Effector memory CD8-positive, alpha-beta T cell (primary cell): ENCODE measurements at places on chromosomes 2 and 18.

DNA sequence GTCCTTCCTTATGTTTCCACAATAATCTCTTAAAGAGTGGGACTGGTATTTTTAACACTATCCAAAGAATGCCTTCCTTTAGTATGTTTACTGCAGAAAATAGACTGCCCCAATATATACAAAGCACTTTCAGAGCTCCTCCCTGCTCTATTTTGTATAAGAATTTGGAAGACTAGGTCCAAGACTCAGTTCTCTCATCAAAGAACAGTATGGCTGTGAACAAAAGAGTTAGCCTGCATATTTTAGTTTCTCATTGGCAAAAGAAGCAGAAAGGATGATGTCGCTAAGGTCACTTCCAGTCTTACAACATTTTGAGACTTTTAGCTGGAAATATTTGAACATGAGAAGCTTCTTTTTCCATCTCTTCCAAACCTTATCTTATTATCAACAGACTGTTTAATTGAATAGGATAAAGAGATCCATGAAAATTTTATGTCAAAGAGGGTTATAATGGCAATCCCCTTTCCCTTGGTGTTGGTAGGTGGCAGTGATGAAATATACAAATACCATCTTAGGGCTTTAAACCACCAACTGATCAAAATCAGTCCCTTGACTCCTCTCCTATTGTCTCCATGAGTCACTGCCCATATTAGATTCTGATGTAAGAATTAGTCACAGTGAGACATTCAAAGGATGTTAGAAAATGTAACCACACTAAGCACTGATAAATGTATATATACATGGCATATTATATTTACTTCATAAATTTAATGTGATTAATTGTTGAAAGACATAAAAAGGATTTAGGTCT, 266.9 kb upstream of the DSEL start:
- DNase-seq, result no peak

DNA sequence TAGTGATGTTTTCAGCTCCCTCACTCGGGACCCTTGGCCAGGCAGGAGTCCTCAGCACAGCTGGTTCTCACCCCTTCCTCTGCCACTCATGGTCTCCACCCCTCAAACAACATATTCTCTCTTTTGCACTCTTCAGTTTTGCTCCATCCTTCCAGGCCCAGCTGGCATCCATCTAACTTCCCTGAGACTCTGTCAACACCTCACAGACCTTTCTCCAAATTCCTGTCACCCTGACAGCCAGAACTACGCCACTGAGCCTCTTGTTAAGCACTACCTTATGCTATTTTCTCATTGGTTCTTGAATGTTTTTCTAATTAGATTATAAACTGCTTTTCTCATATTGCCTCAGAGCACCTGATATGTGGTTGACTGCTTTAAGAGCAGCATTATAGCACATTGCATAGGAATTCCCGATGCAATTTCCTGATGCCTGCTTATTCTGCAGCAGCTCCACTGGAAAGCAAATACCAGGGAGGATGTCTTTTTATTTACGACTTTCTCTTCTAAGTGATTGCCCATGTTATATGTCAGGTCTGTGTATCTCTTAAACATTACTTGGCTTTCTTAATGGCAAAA, 12.4 kb upstream of the INO80C start:
- DNase-seq, result no peak

- DNase-seq, result peak; percentile 64
Observed at GRCh38 chr2:172434821-172435605, 7.6 kb downstream of the ITGA6 start.

- DNase-seq, result no peak
Observed at GRCh38 chr2:85396531-85397470, 13.4 kb downstream of the CAPG start.

- DNase-seq, result no peak
Observed at GRCh38 chr2:172849519-172850217, 114.0 kb downstream of the RAPGEF4 start.

DNA sequence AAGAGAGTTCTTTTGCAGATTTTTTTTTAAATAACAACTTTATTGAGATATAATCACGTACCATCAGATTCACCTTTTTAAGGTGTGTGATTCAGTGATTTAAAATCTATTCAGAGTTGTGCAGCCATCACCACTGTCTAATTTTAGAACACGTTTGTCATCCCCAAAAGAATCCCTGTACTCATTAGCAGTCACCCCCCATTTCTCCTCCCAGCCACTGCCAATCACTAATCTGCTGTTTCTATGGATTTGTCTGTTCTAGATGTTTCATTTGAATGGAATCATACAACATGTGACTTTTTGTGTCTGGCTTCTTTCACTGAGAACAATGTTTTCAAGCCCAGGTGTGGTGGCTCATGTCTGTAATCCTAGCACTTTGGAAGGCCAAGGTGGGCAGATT, 55.4 kb upstream of the RAPH1 start:
- no peak for DNase-seq

GRCh38 chr2:71706836-71707235, 253.5 kb downstream of the DYSF start:
- no peak for DNase-seq

DNA sequence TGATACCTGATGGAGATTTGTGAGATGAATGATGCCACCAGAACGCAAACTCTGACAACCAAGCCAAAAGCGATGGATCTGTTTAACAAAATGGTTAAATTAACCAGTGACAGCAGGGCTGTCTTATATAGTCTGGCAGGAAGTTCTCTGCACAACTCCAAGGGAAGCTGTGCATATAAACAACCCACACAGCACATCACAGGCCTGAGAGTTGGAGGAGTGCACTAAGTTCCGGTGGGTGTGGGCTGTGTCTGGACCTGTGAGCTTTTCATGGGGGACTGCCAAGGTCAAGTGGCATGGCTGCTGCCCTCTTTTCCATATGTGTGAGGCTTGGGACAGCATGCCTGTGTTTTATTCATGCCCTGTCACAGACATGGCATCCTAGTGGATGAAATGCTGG, 414.6 kb upstream of the TRIB2 start:
- no peak for DNase-seq

DNA sequence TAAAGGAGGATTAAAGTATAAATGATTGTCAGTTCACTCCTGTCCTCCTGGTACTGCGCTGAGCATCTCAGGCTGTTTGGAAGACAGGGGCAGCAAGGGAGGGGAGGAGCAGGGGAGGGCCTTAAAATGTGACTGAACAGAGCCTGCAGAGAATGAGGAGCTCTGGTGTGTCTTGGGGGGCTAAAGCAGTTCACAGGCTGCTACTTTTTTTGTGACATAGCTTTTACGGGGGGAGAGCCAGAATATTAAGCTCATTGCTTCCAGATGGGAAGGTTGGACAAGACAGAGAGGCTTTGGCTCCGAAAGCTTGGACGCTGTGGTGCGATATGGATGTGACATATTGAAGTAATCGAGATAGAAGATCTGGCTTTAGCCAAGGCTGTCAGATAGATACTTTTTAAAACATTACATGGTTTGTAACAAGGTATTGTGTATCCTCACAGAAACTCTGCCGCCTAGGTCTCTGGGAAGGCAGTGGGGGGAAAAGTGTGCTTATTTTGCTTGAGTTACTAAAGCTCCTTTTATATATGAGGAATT, 40.5 kb downstream of the RDH14 start:
- DNase-seq, result no peak

DNA sequence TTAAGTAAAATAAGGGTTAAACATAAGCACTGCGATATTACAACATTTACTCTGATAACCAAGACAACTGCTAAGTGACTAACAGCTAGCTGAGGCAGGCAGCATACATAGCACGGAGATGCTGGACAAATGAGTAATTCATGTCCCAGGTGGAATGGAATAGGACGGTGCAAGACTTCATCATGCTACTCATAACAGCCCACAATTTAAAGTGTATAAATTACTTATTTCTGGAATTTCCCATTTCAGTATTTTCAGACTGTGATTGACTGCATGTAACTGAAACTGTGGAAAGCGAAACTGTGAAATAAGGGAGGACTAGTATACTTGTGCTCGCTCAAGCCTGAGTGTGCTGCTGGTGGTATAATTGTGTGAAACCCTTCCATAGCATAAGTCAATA, 12.9 kb downstream of the IER3IP1 start:
- no peak for DNase-seq

DNA sequence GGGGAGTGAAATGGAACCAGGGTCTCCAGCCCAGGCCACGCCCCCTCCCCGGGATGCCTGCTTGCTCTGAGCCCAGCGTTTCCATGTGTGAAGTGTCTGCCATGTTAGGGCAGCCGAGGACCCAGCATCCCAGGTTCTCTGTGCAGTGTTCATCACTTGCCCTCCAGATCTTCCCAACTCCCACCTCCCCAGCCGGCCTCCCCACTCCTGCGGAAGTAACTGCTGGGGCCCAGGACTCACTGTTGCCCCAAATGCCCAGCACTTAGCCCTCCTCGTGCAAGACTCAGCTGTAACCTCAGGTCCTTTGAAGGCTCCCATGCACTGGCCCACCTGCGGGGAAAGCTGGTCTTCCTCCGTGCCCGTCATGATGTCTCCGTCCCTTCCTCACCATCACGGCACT, 9.7 kb upstream of the PXDN start:
- DNase-seq, result no peak

DNA sequence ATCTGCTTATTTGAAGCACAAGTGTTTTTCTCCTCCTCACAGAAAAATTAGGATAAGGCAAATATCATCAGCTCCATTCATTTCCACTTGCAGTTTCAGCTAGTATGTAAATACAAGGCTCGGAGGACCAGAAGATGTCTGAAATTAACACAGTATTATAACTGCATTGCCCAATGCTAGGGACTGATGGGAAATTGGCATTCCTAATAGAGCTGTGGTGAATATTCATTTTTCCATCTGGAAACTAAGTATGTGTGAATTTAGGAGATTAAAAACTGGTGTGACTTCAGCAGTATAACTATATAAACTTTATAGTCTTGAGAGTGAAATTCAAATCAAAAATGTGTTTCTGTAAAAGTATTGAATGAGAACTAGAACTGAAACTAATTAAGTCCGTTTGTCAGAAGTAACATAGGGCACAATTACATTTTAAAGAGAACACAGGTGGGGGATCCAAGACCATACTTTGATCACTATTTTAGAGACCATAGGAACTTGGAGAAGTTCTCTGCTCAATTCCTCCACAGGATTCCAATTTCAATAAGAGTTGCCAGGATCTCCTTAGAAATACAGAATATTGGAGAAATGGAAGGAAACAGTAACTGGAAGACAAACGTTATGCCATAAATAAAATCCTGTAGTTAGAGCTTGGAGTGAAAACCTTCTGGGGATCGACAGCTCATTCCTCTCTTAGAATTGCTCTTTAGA, 12.1 kb upstream of the ITGA6 start:
- DNase-seq, result no peak

GRCh38 chr2:42787424-42787787, 5.0 kb downstream of the HAAO start:
- DNase-seq, result no peak

DNA sequence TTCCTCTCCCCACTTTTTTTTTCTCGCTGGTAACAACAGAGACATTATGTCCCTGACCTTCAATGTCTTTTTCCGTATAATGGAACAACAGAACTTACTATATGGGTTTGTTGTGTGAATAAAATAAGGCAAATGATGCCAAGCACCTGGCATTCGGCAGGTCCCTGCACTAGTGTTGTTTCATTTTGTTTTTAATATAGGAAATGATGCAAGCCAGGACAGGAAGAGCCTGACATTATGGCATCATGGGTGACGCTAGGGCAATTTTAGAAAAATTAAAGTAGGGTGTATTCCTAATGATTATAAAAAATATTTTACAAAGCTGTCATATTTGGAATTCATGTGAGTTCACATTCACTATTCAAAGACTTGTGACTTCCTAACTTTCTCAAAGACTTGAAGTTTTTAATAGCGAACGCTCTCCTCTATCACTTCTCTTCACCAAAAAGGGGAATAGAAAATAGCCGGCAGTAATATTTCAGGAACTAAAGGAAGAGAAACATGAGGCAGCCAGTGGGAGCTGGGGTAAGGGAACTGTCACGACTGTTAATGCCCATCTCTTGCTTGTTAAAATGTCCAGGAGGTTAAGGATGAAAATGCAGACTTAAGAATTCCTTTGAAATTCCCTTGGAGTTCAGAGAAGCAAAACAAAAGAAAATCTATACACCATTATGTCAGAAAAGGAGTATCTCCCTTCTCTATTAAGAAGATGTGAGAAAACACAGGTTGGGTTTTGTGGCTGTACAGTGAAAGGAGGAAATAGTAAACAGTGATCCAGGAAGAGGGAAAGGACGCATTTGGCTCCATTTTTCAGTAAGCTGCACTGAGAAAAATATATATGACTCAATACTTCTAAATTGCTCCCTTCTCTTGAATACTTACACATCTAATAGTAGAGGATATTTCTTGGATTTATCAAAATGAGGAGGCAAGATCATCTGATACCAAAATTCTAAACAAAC, 60.2 kb downstream of the DPP4 start:
- DNase-seq, result no peak

DNA sequence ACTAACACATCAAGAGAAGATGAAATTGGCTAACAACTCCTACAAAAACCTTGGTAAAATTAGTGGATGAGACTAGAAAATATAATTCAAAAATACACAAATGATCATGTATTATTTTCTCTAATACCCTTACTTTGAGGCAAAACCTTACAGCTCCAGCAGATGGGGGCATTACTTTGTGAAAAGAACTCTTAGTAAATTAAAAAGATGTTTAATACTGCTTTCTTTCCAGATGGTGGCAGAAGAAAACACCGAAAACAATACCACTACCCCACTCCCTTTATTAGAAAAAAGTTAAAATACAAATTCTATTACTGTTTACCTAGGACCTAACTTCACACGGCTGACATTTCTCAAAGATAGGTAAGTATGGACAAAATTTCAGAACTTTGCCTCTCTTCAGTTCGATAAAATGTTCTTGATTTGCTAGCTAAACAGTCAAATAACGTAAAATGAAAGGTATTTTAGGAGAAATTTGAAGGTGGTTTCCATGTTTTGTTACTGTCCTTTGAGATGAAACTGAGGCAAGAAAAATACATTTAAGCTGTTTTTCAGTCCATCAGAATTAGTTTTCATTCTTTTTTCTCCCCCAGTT, 30.6 kb downstream of the ORC4 start:
- peak; percentile 12 for DNase-seq

GRCh38 chr2:231037731-231038482, 584 bp downstream of the C2orf72 start:
- DNase-seq, result no peak

GRCh38 chr2:212213191-212213590, 325.4 kb downstream of the ERBB4 start:
- no peak for DNase-seq

DNA sequence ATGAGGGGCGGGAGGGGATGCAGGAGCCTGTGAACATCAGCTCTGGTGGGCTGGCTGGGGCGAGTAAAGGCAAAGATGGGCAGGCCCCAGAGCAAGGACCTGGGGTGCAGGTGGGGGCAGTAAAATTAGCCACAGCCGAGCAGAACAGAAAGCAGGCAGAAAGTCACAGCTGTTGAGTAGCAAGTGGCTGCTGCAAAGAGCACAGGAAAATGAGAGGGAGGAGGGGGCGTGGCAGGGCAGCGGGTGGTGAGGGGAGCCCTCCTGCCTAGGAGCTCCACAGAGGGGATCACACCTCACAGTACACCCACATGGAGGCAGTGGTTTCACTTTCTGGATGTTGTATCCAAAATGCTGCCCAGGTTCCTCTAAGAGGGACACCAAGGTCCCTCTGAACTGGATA, 79.6 kb downstream of the LBH start:
- DNase-seq, result no peak

GRCh38 chr2:219570924-219571310, 422 bp downstream of the OBSL1 start:
- no peak for DNase-seq

- DNase-seq, result no peak
Observed at GRCh38 chr2:11533278-11534070, at the start of gene GREB1. GREB1 (plus strand) TSS chr2:11534045; CDS start chr2:11556615, 22,570 bp downstream.

- DNase-seq, result no peak
Observed at GRCh38 chr2:11102466-11102865, 52.8 kb upstream of the SLC66A3 start.

GRCh38 chr2:112290088-112290487, 14.7 kb downstream of the ZC3H6 start:
- no peak for DNase-seq
